Hair follicle dermal papilla cell (primary cell): ENCODE measurements at places on chromosomes 13 and 19. TPM values are rescaled to one million over a fixed set of nuclear protein-coding genes. Genes with fewer than 3 reads are reported as not detected.

KLHL1 gene
- total RNA-seq = not detected in 2 replicates

CCDC70 gene
- total RNA-seq = not detected in 2 replicates

PSG1 gene
- 3.6 and 17.2 TPM in 2 replicates for total RNA-seq

CGB2 gene
- total RNA-seq = not detected in 2 replicates

CD33 gene
- not detected in 2 replicates for total RNA-seq

ZNF99 gene
- not detected in 2 replicates for total RNA-seq

FAM124A gene
- total RNA-seq = 0.97 and 1.2 TPM in 2 replicates

PGLYRP2 gene
- not detected in 2 replicates for total RNA-seq

KLF2 gene
- total RNA-seq = 6.0 and 8.4 TPM in 2 replicates

ZNF563 gene
- total RNA-seq = 1.9 and 2.1 TPM in 2 replicates

MIA gene
- total RNA-seq = not detected in 2 replicates

SLC10A2 gene
- not detected in 2 replicates for total RNA-seq

ZNF418 gene
- 3.9 and 6.3 TPM in 2 replicates for total RNA-seq

DOHH gene
- 9.7 and 10.1 TPM in 2 replicates for total RNA-seq

KIRREL2 gene
- total RNA-seq = not detected in 2 replicates

ZNF302 gene
- total RNA-seq = 18.0 and 19.8 TPM in 2 replicates

ZNF415 gene
- total RNA-seq = 8.4 and 11.2 TPM in 2 replicates

EPSTI1 gene
- 17.1 and 26.4 TPM in 2 replicates for total RNA-seq

ZSCAN4 gene
- not detected in 2 replicates for total RNA-seq
